SHP77 treated with DMSO at 0.1 percent for 48 hours (cell line): ENCODE measurements at places on chromosomes 4 and X.

- DNase-seq, result no peak
Observed at GRCh38 chr4:44017422-44017739, 431.2 kb downstream of the KCTD8 start.

GRCh38 chrX:84760560-84760959 lies 243.1 kb upstream of the APOOL start:
- no peak for DNase-seq

DNA sequence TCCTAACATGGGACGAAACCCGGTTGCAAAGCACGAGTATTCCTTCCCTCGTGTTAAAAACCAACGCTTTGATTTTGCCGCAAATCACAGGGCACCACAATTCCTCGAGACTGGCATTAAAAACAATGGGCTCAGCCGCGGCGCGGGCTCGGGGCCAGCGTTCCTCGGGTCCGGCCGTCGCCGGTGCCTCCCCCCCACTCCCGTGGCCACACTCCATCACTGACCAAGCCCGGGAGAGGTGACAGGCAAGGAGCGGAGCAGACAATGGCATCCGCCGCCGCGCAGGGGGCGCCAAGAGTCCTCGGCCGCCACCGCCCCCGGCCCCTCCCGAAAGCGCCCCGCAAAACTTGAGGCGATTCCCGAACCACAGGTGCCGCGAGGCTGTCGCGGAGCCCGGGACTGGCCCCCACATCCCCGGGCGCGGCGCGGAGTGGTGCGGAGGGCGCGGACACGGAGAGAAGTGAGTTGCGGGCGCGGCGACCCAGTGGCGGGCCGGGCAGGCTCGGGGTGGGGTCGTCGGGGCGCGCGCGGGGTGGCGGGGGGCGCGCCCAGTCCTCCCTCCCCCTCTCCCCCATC lies 445 bp downstream of the AP1S2 start:
- no peak for DNase-seq

GRCh38 chr4:65340382-65341109 lies 329.7 kb downstream of the EPHA5 start:
- no peak for DNase-seq

GRCh38 chrX:46582325-46582724 lies 8.8 kb downstream of the CHST7 start:
- DNase-seq, result no peak

DNA sequence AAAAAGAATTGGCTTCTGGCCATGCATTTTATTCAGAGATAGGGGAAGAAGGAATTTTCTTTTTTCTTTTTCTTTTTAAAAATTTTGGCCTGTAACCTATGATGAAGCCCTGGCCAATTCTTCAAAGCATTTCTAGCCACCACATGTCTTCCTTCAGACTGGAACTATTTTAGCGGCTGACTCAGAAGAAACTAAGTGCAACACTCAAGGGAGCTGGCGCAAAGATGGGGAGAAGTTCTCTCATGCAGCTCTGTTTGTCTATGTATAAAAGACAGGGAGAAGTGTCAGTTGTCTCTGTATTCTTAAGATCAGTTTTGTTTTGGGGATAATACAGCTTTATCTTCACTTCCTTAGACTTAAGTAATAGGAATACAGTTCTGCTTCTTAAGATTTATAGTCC lies 46.1 kb downstream of the MBNL3 start:
- no peak for DNase-seq

DNA sequence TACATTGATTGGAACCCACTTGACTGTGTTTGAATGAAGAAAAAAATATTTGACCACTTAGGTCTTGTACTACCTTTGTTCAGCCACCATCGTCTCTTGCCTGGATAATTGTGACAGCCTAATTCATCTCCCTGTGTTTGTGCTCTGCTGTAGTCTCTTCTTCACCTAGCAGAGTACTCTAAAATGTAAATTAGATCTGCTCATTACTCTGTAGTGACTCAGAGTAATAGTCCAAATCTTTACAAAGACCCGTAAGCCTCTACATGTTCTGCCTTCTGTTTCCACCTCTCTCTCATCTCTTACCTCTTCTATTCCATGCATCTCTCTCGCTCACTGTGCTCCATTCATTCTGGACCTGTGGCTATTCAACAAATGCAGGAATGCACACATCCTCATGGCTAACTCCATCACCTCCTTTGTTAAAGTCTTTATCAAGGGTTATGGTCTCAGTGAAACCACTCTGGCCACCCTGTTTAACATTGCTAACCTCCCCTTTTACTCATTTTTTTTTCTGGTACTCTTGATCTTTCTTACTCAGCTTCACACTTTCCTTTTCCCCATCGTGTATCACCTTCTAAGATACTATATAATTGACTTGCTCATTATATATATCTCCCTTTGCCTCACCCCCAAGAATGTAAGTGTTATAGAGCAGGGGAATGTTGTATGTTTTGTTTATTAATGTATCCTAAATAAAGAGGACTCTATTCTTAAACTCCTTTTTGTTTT lies 98.4 kb downstream of the STIM2 start:
- no peak for DNase-seq

DNA sequence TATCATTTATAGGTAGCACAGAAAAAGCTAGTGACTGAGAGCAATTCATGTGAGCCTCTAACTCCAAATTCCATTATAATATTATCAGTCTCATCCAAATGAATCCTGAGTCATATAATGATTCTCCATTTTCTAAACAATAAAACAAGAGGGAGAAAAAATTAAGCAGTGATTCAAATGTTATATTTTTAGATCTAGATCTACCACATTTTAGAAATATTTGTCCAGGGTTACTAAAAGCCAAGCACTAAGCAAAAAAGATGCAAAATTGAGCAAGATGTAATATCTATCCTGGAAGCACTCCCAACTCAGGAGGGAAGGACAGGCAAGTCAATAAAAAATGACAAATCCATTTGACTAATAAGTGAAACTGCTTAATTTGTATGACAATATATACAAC lies 172.8 kb downstream of the FBXW7 start:
- DNase-seq, result no peak

DNA sequence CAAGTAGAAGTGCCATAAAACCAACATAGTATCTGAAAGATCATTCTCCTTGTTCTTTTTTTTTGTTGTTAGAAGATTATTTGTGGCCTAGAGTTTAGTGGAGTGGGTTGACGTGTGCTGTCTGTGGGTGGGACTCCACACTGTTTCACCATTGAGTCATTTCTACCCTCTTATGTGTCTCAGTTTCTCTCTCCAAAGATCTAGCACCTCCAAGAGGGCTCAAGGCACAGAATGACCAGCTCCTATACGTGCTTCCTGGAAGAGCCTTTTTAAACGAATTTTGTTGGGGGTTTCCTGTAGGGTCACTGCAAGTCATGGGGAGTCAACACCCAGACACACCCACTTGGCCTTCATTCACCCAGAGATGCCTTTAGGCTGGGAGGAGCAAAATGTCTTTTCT lies 150.1 kb downstream of the KLF8 start:
- no peak for DNase-seq

GRCh38 chr4:176964116-176964691 lies 171.5 kb upstream of the VEGFC start:
- no peak for DNase-seq

GRCh38 chr4:81366779-81367178 lies 104.9 kb downstream of the RASGEF1B start:
- no peak for DNase-seq

DNA sequence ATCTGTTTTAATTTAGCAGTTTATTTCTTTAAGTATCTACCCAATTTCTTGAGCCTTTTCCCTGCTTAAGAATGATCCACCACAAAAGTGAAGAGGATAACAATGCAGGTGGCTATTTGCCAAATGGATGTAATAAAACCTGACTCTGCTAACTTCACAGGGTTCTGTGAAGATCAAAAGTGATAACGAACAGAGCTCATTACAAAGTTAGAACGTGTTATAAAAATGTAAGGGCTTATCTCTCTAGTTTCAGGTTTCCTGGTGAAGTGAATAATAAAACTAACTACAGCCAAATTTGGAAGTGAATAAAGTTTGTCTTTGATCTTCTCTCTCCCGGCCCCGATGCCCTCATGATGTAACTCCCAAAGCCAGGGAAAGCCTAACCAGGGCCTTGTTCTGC lies 497.9 kb downstream of the SMARCA1 start:
- DNase-seq, result no peak

GRCh38 chrX:22634083-22634482 lies 361.4 kb downstream of the CBLL2 start:
- DNase-seq, result no peak

DNA sequence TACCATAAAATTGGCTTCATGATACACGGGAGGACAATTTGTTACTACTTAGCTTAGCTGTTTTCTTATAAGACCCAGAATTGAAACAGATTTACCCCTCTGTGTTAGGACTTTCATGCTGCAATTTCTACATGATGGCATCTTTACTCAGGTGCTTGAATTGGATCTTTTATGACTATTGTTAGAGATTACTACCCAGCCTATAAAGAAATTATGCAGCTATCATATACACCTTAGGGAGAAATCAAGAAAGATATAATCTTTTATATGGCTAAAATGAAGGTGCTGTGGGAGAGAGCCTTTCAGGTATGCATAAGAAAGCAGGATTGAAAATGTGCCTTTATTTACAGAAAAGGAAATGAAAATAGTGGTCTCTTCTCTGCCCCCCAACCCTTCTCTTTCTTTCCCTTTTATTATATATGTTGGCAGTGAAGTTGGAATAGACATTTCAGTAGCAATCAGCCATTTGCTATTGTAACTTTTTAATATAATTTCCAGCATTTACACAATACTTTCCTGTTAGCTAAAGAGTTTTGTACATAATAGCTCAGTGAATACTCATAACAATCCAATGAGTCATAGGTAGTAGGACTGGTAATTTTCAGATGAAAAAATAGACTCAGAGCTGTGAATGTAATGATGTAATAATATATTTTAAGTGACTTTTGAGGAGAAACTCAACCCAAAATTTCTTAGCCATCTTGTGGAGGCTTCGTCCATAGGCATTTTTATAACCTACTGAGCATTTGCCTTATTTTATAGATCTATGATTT lies 311.8 kb downstream of the ADGRL3 start:
- DNase-seq, result no peak

DNA sequence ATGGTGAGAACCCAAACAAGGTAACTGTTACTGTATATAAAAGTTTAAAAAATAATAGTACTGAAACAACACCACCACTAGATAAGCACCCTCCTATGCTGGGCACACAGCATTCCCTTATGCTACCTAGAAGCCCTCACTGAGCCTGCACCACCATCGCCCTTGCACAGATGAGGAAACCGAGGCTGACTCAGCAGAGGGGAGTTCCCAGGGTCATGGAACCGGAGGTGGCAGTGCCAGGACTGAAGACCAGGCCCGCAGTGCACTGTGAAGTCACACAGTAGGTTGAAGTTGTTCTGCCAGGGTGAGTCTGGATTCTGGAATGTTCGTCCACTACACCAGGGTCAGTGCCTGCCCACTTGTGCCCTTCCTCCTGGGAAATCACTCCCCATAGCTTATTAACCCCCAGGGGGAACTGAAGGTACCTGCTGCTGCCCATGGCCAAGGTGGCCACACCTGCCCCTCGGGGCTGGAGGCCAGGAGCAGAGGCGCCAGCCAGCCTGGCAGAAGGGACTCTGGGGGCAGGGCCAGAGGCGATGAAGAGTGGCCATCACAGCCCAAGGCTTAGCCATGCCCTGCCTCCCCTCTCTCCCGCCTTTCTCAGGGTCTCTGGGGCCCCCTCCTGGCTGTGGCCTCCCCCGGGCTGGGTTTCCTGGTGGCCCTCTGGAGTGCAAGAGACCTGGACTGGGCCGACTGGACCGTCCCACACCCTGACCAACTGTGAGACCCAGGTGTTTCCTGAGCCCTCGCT lies 15.1 kb upstream of the ABLIM2 start:
- no peak for DNase-seq

GRCh38 chr4:156109943-156110900 lies 156.6 kb upstream of the CTSO start:
- no peak for DNase-seq
